ENCODE measurements at places on chromosomes 12 and 14.

DNA sequence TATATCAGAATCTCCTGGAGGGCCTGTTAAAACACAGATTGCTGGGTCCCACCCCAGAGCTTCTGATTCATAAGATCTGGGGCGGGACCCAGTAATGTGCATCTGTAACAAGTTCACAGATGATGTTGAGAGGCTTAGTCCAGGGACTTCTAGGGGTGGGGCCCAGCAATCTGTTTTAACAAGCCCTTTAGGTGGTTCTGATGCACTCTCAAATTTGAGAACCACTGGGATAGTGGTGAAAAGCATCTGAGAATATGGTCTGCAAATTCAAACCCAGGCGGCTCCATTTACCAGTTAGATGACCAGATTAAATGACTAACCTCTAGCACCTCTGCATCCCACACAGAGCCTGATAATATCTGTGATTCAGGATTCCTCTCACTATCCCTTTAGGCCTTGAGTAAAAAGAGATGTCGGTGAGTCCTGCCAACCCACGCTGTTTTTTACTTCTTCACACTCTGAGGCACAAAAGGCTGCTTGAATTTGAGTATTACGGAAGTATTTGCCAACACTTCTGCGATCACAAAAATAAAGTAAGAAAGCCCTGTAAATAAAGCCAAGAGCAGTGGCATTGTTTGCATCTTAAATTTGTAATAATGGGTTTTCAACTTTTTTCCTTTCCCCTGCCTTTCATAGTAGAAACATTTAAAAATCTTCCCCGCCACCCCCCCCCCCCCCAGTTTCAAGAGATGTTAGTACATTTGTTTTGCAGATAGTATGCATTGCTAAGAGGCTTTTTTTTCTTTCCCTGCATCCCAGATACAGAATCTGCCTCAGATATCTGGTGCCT lies 1.8 kb upstream of the FRS2 start:
- no peak for DNase-seq

DNA sequence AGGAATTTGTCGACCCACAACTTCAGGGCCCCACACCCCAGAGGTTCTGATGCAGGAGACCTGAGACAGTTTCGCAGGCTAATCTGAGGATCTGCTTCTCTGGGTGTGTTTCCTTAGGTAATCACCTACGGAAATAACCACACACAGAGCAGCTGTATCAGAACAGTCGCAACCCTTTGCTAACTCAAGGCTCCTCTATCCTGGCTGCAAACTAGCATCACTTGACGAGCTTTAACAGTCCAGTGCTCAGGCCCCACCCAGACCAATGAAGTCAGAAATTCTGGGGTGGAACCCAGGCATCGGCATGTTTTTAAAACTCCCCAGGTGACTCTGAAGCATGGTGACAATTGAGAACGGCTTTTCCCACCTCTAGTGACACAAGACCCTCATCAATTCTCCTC lies 20.7 kb downstream of the SLC7A7 start:
- no peak for DNase-seq

DNA sequence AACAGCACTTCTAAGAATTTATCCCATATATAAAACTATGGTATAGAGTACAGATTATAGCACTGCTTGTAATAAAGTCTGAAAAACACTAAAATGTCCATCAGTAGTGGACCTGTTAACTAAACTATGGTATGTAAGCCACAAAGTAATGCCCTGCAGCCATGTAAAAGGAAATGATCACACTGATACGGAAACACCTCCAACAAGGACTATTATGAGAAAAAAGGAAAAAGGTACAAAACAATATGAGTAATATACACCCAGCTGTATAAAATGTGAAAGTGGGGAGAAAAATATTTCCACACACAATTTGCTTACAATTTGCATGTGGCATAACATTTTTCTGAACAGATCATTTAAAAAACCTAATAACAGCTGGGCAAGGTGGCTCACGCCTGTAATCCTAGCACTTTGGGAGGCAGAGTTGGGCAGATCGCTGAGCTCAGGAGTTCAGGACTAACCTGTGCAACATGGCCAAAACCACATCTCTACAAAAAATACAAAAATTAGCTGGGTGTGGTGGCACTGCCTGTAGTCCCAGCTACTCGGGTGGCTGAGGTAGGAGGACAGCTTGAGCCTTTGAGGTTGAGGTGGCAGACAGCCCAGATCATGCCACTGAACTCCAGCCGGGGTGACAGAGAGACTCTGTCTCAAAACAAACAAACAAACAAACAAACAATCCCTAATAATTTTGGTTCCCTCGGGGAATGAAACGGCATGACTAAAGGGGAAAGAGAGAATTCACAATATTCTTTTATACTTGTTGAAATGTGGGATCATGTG lies 250.5 kb downstream of the MED13L start:
- DNase-seq: no peak

DNA sequence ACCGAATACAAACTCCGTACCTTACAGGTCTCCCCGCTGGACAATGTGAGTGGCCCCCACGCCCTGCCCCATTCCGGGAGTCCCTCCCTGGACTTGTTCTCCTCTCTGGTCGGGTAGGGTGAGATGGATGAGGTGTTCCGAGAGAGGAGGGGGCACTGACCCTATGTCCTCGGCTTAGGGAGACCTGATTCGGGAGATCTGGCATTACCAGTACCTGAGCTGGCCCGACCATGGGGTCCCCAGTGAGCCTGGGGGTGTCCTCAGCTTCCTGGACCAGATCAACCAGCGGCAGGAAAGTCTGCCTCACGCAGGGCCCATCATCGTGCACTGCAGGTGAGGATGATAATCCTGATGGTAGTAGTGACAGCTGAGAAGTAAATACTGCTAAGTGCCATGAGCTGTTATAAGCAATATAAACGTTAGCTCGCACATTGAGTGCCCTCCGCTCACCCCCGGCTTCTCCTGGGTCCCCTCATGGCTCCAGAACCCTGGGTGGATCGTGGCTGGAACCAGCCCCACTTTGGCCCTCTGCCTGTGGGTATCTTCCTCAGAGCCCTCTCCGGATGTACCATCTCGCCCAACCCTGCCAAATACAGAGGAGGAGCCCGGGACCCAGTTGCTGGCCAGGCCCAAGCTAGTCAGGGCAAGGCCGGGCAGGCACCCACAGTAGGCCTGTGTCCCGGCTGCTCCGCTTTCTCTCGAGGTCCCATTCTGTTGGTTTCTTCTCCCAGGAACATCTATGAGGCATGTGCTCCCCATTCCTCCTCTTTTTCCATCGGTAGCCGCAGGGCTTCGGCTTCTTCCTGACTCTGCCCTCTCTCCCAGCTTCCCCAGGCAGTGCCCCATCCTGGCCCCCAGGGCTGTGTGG lies 6.8 kb downstream of the PTPN6 start:
- no peak for DNase-seq

- no peak for DNase-seq
Observed at GRCh38 chr14:84998216-84998615, 531.7 kb upstream of the FLRT2 start.

DNA sequence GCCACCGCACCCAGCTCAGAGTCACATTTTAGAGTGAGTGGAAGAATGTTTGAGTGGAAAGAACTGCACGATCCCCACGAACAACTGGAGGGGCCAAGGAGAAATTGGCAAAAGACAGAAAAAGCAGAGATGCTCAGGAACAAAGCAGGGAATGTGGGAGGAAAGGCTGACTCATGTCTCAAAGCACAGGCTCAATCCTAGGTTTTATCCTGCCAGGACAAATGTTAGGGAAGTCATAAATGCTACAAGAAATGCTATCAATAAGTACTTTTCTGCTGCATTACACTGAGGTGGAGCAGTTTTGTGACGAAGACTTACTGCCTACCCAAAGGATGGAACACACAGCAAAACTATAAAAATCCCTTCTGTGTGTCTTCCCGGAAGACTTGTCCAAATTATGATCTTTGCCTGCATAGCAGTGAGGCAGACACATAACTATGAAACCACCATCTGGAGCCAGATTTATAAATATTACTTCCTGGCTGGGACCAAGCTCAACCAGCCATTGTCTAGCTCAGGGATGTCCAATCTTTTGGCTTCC lies 26.7 kb downstream of the NIN start:
- DNase-seq: no peak

DNA sequence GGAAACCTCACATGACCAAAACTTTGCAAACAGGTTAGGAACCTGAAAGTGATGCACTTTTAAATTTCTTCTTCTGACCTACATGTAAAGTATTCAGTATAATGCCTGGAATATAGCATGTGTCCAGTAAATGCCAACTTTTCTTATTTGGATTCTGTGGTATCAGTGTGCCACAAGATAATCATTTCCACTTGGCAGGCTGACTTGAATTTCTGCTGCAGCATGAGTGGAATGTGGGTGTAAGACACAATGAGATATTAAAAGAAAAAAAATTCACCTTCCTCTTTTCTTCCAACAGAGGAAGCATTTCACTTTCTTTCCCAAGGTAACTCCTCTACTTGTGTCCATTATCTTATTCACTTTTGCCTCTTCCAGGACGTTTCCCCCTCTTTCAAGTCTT lies 141.9 kb upstream of the PRKD1 start:
- DNase-seq: no peak

DNA sequence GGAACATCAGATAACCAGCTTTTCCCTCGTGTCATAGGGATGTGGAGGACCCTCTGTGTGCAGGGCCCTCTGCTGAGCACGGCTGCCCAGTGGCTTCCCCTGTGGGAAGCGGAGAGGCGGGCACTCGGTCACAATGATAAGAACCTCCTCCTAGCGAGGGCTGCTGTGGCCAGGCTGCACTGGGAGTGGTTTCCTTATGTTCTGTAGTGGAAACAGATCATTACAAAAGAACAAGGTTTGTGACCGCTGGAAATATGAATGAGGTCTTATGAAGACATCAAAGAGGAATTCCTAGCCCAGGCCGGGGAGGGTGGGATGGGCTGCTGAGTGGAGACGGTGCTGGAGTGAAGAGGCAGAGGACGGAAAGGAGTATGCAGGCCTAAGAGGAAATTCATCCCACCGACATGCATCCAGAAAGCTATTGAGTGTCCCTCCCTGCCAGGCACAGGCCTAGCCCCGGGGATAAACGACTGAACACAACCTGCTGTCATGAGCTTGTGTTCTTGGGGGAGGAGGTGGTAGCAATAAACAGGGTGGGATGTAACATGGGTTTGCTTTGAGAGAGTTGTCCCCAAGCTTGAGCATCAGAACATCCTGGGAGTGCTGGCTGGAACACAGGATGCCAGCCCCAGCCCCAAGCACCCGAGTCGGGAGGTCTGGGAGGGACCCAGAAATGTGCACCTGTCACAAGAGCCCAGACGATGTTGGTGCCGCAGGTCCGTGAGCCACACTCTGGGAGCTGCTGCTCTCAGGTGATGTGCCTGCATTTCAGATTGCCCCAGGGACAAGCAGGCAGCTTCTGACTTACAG lies 37.5 kb downstream of the FZD10 start:
- DNase-seq: no peak

Data from activated naive CD4-positive, alpha-beta T cell treated with anti-CD3 and anti-CD28 coated beads, Interleukin-2, amount 50 U/mL, for 16 hours (primary cell).